ENCODE measurements at places on chromosomes 6 and 20.

DNA sequence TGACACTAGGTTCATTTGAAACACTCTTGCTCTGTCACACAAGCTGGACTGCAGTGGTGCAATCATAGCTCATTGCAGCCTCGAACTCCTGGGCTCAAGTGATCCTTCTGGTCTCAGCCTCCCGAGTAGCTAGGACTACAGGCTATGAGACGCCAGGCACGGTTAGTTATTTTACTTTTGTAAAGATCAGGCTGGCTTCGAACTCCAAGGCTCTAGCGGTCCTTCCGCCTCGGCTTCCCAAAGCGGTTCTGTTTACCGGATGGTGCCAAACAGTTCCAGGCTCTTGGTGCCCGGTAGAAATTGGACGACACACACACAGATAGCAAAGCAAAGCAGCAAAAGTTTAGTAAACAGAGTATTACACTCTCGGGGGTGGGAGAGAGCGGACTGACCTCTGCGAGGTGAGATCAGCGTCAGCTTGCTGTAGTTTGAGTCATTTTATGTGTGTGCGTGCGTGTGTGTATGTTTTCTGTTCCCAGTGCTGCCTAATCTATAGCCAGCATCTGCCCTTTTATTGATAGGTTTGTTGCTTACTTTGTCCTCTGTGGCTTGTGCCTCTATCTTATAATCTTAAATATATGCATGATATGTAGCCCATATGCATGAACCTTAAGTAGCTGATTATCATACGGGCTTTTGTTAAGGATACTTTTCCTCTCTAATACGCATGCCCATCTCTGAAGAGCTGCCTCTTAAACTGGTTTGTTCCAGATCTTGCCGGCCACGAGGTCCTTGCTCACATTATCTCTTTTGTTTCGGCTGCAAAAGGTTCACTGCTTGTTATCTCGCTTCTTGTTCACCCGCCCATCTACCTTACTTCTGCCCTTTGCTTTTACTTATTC is 75.2 kb downstream of the OR2B2 start:
- no peak for DNase-seq

DNA sequence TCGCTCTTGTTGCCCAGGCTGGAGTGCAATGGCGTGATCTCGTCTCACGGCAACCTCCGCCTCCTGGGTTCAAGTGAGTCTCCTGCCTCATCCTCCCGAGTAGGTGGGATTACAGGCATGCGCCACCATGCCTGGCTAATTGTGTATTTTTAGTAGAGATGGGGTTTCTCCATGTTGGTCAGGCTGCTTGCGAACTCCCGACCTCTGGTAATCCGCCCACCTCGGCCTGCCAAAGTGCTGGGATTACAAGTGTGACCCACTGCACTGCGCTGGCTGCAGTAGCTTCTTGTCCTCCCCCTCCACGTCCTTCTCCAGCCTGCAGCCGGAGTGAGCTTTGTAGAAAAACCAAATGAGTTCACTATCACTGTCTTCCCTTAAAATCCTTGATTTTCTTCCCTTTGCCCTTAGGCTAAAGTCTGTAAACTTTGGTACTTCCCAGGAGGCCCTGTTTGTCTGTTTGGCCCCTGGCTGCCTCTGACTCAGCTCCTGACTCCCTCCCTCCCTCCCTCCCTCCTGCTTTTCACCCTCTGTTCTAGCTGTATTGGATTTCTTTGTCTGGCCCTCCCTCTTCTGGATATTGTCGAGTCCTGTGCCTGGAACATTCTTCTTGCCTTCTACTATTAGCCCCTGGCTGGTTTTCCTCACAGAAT is 12.9 kb downstream of the PARD6B start:
- DNase-seq = peak; percentile 27

DNA sequence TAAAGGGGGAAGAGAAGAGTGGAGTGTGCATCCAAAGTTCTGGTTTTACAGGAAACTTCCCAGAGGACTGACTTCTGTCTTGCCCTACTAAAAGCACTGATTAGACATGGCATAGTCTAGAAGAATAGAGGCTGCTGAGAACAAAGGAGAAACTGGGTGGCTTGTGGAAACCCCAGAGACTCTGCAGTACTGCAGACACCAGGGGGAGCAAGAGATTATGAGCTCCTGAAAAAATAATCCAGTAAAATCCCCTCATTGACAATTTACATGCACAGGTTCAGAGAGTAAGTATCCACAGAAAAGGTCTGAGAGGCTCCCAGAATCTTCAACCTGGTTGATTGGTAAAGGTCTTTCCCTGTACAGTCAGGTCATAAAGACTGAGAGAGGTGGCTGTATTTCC is 48.7 kb upstream of the CLVS2 start:
- no peak for DNase-seq

- no peak for DNase-seq
Measured at GRCh38 chr20:34891166-34892062, 15.0 kb downstream of the ACSS2 start.

DNA sequence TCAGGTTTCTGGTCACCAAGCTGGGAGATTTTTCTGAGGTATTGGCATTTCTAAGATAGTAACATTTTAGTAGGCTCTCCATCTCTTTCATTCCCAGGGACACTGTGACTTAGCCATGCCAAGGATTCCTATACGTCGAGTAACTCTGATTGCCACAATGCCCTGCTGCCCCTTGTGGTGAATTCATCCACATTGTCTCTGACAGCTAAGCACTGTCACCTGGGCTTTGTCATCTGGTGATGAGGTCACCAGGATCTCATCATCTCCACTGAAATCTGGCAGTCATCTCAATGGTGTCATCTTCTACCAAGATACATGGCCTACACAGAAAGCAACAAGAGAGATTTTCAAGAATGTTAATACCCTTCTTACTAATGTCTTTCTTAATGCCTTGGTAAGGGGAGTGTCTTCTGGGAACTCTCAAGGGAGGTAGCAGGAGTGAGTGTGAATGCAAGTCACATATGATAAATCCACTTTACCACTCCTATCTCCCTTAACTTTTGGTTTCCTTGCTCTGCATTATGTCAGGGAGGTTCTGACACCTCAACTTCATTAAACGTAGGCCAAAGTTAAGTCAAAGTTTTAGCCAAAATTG is 246.7 kb downstream of the CD109 start:
- DNase-seq = no peak

DNA sequence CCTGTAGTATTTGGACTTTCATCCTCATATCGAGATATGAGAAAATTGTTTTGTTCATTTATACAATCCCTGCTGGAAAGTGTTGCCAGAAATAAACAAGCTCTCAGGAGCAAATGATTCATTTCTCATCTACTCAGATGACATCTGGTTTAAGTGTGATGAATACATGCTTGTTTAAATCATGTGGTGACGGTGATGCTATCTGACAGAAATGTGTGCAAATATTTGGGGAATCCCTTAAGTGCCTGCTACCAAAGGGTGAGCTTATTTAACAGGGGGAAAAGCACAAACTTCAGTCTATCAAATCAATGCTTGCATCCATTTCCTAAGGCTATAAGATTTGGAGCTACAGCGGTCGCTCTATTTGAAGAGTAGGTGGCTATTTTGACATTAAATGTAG is 368.3 kb upstream of the SASH1 start:
- no peak for DNase-seq

DNA sequence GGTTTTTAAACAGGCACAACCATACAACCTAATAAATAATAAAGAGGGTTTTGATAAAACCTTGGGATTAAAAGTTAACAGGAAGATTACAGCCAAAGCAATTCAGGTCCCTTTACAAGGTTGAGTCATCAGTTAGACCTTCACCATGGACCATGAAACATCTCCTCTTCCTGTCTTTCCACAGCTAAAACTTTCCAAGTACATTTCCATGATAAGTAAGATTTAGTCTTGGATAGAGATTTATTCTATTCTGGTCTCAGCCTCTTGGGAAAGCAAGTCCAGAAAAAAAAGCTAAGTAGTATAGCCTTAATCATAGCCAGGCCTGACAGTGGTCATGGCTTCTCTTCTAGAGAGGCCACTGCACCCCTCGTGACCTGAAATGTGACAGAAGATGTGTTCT is 2.9 kb upstream of the PRSS35 start:
- DNase-seq = no peak

DNA sequence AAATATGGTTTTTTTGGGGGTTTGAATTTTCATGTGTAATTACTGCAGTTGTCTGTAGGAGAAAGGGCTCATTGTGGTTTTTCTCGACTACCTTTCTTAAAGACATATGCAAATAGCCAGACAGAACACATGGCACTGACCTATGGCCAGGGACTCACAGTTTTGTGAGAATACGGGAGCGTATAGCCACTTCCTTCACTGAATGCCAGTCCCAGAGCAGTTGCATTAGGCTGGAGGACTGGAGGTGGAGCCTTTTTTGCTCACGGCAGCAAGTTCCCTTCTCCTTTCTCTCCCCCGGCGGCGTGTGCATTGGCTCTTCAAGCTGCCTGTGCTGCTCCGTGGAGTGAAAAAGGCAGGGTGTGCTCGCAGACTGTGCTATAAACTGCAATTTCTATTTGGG is 114.9 kb downstream of the AKAP7 start:
- no peak for DNase-seq

- no peak for DNase-seq
Measured at GRCh38 chr6:99330159-99330558, 19.3 kb downstream of the FAXC start.

GRCh38 chr6:113684382-113684901 is 172.7 kb upstream of the MARCKS start:
- no peak for DNase-seq

DNA sequence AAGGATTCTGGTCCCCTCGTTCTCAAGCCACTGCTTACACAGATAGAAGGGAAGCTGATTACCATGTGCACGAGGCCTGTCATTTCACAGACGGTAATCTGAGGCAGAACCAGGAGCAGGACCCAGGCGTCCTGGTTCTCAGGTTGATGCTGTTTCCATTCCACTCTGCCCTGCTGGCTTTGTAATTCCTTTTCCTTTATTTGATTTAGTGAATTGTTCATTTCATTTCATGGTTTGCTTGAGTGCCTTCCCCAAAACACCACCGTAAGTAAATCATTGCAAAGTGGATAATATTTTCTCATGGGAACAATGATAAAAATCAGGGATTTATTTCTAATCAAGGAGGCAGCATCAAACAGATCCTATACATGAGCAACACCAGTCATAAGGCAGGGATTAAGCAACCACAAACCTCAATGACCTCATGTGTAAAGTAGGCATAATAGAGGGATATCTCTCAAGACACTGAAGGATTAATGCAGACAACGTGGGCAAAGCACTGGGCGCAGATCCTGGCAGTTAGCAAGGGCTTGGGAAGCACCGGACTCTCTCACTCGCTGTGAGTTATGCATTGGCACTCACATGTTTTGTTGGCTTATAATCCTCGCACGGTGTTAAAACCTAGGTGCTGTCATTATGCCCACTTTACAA is 229.5 kb upstream of the FOXQ1 start:
- DNase-seq = no peak

DNA sequence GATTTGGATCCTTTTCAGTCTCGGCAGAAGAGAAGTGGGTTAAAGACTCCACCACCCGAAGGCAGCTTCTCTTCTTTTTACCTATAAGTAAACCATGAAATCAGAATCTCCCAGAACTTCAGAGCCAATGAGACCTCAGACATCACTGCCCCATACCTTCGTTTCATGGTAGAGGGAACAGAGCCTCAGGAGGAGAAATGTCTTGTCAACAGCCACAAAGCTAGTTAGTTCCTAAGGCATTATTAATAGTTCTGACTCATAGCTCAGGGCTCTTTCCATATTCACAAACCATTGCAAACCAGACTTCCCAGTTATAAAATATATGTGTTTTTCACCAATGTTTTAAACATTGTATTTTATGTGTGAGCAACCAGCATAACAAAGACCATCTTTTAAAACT is 118.7 kb upstream of the RIPOR2 start:
- no peak for DNase-seq

- DNase-seq = no peak
Measured at GRCh38 chr6:71248306-71248765, 40.3 kb upstream of the OGFRL1 start.
